SHP77 treated with DMSO at 0.1 percent for 48 hours (cell line): ENCODE measurements at places on chromosomes 2 and 18.

DNA sequence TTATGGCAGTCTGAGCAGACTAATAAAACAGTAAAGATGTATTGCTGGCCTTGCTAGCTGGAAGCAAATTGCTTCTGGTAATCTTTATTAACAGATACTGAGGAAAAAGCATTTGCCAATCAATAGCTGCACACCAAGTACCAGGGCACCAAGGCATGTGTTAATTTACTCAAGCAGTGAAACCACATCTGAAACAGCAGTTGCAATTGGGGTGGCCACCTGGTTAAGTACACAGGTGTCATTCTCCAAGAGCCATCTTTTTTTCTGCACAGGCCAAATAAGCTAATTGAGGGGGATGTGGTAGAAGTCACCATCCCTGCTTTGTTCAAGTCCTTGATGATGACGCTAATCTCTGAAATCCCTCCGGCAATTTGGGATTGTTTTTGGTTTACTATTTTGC, 8.6 kb upstream of the SEH1L start:
- no peak for DNase-seq

DNA sequence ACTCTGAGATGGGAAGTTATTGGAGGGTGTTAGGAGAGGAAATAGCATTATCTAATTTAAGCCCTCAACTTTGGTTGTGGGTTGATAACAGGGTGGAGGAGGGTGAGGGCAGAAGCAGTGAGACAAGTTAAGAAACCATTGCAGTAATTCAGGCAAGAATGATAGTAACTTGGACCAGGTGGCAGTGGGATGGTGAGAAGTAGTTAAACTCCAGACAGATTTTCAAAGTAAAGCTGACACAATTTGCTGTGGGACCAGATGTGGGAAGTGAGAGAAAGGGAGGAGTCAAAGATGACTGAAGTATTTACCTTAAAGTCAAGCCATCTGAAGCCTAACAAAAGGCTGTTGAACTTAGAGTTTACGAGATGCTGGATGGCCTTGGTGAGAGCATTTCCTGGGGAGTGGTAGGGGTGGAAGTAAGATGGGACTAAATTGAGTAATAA, 163.2 kb upstream of the KLF7 start:
- no peak for DNase-seq

- no peak for DNase-seq
Observed at GRCh38 chr2:41326851-41327250, 721.0 kb upstream of the PKDCC start.

GRCh38 chr18:50518787-50519546, 40.9 kb upstream of the MAPK4 start:
- DNase-seq: no peak

DNA sequence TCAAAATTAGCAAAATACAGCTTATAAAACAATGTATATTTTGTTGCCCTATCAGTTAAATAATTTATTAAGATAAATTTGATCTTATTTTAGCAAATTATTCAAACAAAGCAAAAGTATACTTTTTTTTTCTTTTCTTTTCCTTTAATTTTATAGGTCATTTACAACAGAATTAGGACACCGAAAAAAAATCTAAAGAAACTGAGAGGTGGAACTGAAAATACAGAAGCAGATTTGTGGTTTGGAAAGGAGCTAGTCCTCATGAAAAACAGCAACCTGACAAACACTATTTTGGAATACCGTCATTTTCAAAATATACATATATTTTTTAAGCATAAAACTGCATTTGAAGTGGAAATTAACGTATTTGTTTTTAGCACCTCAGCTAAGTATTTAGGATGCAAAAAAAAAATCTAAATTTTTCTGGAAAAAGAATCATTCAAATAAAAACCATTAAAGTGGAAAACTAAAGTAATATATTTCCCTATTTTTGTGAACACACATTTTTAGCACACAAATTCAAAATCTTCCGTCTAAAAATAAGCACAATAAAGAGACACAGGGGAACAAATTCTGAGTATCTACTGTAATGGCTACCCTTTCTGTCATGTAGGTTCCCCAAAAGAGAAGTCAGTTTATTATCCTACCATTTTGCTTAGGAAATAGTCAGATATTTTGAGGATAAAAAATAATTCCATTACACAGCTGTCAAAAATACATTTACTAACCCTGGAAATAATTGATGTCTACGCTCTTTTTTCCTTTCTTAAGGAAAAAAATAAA, 2.7 kb downstream of the CCDC88A start:
- DNase-seq: no peak

DNA sequence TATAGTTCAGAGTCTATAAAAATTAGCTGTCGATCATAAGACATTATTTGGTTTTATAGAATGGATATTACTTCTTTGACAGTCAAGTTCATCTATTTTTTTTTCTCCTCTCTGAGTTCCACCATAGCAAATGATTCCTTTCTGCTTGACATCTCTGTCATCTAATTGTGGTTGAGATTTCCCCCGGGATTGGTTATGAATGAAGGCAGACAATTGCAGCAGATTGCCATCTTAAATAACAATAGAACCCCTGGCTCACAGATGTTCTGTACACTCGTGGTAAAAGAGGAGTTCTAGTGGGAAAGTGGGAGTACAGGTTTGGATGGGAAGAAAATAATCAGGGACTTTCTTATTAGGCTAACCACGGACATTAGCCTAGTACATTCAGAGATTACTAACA, 292.1 kb upstream of the NRXN1 start:
- no peak for DNase-seq

GRCh38 chr2:185526161-185526560, 212.4 kb upstream of the FSIP2 start:
- no peak for DNase-seq

DNA sequence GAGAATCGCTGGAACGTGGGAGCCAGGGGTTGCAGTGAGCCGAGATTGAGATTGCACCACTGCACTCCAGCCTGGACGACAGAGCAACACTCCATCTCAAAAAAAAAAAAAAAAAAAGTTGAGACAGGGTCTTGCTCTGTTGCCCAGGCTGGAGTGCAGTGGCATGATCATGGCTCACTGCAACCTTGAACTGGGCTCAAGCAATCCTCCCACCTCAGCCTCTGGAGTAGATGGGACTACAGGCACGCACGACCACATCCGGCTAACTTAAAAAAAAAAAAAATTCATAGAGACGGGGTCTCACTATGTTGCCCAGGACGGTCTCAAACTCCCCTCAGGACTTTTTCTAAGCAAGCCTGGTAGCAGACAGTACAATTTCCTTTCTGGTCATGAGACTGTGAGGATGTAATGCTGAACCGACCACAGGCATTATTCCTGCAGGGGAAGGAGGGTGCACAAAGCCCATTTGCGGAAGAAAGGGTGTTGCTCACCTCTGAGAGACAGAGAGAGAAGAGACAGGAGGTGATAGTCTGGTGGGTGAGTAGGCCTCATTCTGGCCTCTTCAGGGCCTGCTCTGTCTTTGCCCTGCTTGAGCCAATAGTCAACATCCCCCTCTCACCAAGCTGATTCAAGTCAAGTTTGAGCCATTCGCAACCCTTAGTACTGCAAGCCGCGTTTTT, 205.3 kb downstream of the ZFP36L2 start:
- no peak for DNase-seq

DNA sequence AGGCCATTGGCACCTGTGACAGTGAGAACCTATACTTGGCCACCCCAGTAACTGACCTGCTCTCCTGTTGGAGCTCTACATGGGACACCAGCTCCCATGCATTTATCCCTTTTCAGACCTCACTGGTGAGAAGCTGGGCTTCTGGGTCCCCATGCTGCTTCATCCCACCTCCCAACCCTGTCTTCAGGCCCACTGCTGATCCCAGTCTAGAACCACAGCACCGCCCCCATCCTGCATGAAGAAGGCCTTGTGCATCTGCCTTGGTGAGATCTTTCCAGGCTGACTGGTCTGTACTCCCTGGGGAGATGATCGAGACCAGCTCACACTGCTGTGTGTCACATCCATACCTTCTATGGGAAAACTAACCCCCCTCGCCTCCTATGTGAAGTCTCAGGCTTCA, 22.7 kb downstream of the TTC32 start:
- DNase-seq: no peak
